Activated CD8-positive, alpha-beta memory T cell treated with anti-CD3 and anti-CD28 coated beads for 1 hour (primary cell): ENCODE measurements at places on chromosomes 1 and 21.

- DNase-seq: no peak
Measured at GRCh38 chr1:163142152-163142551, 60.6 kb downstream of the RGS5 start.

GRCh38 chr1:206923009-206923960, 1.5 kb upstream of the FCMR start:
- DNase-seq: peak; percentile 46

DNA sequence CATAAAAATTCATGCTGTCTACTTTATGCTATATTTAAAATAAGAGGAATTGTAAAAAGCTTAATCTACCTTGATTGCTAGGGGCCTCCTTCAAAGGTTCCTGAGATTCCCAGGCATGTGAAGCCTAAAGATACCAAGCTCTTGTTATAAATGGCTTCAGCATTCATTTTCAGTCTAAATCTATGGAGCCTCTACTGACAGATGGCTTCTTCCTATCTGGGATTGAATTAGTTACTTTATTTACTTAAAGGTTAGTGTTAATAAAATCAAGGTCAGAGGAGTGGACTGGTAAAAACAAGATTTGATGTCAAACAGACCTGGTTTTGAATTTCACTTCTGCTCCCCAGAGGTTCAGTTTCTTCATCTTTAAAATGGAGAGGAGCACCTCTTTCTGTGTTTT, 93.7 kb downstream of the TNNI3K start:
- no peak for DNase-seq

DNA sequence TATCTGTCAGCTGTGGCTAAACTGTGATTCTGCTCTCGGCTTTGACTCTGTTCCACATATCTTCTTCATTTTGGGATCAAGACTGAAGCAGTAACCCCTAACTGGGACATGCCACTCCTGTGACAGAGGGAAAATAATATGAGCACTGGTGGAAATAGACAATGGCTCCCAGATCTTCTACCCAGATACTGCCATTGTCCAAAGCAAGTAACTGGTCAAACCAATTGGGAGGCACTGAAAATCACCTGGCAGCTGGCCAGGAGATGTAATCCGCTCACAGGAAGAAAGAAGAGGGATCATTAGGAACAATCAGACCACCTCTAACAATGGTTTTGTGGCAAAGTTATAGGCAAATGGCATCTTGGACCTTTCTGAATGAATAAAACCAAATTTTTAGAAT, 10.7 kb downstream of the SNX7 start:
- DNase-seq: no peak

DNA sequence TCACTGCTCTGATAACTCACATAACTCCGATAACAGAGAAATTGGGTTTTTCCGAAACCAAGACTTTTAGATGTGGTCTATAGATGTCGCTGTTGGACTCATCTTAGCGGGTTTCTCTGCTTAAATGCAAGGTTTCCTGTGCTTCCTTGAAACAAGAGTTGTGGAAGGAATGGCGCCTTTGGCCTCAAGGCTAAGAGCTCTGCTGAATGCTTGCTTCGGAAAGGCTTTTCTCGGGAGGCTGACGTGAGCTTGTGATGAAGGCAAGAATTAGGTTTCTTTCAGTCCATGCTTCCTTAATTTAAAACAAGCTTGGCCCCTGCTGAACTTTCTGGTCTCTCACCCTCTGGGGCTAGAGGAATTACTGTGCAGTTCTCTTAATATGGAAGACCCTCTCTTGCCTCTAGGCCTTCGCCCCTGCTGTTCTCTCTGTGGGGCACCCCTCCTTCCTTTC, 113.5 kb downstream of the MAP3K21 start:
- DNase-seq: no peak

DNA sequence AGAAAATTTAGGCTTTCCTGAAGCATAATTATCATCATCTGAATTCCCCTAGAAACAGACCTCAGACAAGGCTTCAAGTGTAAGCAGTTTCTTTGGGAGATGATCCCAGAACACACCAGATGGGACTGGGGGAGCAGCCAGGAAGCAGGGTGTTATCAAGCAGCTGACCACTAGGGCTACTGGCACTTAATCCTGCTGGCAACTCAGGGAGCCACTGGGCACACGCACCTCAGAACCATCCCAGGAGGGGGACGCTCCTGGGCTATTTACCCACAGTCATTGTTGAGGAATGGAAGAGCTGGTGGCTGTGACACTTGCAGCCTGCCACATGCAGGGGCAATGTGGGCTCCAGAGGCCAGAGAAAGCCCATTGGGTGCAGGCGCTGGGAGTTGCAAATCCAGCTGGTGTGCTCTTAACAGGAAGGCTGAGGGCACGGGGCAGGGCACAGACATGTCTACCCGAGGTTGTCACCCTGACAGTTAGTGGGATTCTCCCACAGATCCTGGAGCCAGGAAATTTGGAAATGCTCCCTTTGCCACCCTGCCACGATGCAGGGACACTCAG, 15.1 kb upstream of the IL22RA1 start:
- no peak for DNase-seq

- no peak for DNase-seq
Measured at GRCh38 chr1:204891860-204892259, 21.2 kb downstream of the NFASC start.

- DNase-seq: no peak
Measured at GRCh38 chr1:17161137-17161740, 42.0 kb upstream of the PADI2 start.
